ENCODE measurements at places on chromosomes 1 and 21.

DNA sequence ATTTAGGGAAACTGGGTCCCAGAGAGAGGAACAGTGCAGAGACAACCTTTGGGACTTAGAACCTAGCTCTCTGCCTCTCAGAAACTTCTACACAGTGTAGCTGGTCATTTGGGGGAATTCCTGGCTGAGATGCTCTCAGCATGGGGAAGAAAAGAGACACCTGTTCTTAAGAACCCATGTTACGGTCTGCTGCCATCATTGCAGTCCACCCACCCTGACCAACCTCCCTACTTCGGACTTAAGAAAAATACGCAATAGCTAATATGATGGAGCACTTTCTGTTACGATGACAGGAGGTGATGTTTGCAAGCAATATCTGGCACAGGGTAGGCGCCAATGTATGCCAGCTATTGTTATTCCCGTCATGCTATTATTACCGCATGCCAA, 177.9 kb downstream of the IGSF21 start:
- no peak for DNase-seq

GRCh38 chr1:180173451-180173850, 18.8 kb downstream of the QSOX1 start:
- no peak for DNase-seq

GRCh38 chr21:38965910-38966504, 160.3 kb downstream of the ETS2 start:
- DNase-seq = no peak

DNA sequence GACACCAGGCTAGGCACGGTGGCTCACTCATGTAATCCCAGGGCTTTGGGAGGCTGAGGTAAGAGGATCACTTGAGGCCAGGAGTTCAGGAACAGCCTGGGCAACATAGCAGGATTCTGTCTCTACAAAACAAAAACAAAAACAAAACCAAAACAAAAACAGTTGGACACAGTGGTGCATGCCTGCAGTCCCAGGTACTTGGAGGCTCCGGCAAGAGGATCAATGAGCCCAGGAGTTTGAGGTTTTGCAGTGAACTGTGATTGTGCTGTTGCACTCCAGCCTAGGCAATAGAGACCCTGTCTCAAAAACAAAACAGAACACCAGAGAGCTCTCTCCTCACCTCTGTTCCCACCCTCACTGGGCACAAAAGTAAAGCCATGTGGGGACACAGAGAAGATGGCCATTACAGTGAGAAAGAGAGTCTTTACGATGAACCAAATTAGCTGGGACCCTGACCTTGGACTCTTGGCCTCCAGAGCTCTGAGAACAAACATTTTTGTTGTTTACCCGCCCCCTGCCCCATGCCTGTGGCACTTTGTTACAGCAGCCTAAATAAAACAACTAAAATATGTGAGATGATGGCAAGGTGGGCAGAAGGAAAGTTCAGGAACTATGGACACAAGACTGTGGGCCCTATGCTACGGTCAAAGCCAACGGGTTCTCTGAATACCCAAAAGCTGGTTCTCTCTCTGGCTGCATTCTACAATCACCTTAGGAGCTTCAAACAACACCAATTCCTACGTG, 9.8 kb downstream of the NADK start:
- no peak for DNase-seq

- DNase-seq = no peak
Measured at GRCh38 chr1:47927165-47927564, 70.0 kb downstream of the TRABD2B start.

DNA sequence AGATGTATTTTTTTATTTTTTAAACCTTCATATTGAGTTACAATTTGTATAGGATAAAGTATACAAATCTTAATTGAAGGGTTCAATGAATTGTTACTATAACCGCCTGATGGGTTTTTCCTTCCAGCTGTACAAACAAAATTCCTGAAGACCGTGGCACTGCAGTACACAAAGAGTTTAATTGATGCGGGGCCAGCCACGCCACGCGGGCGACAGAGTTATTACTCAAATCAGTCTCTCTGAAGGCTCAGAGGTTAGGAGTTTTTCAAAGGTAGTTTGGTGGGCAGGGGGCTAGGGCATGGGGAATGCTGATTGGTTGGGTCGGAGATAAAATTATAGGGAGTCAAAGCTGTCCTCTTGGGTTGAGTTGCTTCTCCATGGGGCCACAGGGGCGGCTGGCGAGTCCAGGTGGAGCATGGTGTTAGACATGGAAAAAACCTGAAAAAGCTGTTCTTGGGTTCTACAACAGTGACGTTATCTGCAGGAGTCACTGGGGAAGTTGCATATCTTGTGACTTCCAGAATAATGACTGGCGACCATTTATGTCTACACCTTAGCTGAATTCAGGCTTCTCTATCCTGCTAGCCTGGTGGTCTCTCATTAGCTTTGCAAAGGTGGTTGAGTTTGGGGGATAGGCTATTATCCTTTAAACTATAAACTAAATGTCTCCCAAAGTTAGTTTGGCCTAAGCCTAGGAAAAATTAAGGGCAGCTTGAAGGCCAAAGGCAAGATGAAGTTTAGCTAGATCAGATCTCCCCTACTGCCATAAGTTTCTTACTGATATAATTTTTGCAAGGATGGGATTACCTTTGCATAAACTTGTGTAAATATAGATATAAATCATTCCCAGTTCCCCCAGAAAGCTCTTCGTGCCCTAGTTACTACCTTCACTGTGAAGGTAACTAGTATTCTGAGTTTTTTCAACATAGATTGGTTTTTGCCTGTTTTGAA, 13.0 kb upstream of the TMEM9 start:
- no peak for DNase-seq

- no peak for DNase-seq
Measured at GRCh38 chr1:95889400-95889799, 655.4 kb downstream of the RWDD3 start.

DNA sequence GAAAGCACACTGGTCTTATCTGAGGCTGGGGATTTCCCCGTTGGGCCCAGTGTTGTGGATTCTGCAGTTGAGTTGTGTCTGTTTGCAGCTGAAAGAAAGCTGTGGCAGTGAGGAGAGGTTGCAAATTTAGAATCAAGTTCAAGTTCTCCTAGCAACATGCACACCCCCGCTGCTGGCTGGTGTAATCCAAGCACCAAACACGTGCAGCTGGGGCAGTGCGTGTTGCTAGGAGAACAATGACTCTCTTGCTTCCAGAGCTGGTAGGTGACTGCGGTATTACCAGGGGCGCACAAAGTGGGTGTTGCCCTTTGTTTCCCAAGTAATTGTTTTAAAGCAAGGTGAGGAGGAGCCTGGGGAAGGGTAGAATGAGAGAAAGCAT, 91.5 kb downstream of the IER5 start:
- DNase-seq = peak; percentile 30
